ENCODE measurements at places on chromosomes 3 and 15.

DNA sequence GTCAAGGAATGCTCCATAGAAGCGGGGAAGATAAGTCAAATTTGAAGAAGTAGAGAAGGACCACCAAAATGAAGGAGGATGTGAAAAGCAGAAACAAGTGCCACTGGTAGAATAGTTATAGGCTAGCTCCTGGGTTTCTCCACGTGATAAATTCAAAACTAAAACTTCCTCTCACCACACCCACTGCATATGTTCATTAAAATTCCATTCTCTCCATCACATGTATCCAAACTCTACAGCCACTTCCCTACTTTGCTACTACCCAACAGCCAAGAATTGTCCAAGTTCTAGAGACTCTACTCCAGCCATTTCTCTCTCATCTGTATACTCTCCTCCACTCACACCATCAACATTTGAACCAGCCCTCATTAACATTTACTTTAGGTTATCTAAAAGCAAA lies 60.5 kb downstream of the COL8A1 start:
- DNase-seq, result no peak

DNA sequence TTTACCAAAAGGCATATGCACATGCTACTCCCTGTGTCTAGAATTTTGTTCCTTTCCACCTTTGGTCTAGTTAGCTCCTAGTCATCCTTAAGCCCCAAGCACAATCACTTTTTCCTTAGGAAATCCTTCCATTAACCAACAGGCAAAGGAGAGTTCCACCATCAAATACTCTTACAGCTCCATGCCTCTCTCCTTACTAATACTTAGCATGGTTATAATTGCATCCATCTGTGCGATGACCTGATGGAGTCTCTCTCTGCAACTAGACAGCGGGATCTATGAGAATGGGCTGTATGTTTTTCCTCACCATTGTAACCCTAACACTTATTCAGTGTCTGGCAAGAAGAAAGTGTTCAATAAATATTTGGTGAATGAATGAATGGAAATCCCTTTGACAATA lies 69.3 kb upstream of the SMAD3 start:
- DNase-seq, result no peak

GRCh38 chr3:196707566-196707965 lies 4.5 kb downstream of the CEP19 start:
- no peak for DNase-seq

DNA sequence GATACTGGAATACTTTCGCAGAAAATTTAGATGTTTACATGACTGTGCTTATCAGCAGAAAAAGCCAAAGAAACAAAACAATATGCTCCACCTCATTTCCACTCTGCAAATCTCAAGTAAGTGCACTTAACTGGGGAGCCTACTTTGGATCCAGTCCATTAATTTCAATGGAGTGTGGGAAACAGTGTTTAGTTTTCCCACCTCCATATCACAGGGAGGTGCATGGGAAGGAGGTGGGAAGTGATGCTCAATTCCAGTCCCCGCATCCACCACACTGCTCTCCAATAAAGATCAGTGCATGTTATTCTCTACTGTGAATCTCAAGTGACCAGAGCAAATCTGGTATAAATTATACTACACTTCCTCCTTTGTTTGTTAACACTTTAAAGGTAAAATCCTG lies 2.9 kb downstream of the NEDD4 start:
- peak; percentile 41 for DNase-seq

- DNase-seq, result no peak
These were observed 23.1 kb downstream of the STIMATE start for GRCh38 chr3:52874160-52874701.

DNA sequence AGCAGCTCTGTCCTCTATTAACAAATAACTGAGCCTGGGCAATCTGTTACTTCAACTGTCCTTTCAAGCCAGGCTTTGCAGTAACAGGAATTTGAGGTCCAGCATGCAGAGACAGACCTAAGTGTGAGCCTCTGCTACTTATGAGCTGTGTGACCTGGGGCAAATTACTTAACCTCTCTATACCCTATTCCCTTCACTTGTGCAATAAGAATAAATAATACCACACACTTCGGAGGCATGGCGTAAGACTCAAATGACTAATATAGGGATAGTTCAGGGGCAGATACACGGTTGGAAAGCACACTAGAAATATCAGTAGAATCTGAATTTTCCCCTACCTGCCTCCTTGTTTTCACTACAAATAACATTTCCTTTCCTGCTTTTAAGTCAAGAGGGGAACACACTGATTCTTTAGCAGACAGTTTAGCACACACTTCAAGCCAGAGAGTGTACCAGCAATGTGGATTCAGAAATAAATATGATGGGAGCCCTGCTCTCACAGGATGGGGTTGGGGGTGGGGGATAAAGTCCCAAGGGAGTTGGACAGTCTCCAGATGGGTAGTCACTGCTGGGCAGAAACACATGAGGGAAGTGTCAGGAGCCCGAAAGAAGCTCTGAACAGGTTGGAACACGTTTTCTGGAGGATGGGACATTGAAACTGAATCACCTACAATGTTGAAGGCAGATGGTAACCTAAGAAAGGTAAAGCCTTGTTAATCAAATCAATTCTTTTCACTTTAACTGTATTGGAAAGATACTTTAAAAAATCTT lies 61.8 kb upstream of the RBP1 start:
- no peak for DNase-seq

DNA sequence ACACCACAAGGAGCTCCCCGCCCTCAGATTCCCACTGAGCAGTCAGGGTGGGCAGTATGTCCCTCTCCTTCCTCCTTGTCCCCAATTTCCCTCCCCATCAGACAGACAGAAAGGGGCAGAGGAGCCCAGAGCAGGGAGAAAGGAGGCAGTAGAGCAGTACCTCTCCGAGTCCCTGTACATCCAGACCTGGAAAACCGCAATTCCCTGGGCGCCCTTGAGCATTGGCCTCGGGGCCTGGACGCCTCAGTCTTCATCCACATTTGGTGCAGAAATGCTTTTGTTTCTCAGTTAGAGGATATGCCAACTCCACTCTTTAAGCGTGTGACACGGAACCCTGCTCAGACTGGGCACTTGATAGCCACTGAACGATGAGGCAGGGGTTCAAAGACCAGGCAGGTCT lies 5.9 kb downstream of the ISG20 start:
- DNase-seq, result no peak

GRCh38 chr15:28107111-28107903 lies 8.2 kb upstream of the OCA2 start:
- DNase-seq, result no peak

- peak; percentile 92 for DNase-seq
These were observed 234.4 kb upstream of the TBL1XR1 start for GRCh38 chr3:177431525-177432176.

DNA sequence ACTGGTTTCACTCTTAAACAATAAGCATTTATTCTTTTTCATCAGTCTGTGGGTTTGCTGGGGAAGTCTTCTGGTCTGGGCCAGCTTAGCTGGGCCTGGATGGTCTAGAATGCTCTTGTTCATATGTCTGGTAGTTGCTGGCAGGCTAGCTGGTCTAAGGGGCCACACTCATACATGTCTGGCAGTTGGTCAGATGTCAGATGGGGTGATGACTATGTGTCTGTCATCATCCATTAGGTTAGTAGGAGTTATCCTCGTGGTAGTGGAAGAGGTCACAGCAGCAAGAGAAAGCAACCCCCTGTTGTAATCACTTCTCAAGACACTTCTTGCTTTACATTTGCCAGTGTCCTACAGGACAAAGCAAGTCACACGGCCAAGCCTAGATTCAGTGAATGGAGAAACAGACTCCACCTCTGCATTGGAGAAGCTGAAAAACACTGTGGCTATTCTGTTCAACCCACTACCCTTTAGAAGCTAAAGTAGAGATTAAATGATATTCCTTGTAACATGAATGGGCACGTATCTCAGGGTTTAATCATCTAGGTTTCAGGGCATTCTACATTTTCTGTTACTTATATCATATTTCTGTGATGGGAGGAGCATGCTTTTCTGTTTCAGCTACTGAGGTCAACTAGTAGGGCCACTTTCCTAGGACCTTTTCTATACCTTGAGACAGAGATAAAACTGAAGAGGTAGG lies 5.5 kb upstream of the ARID3B start:
- DNase-seq, result no peak

- no peak for DNase-seq
These were observed 7.0 kb downstream of the FGF7 start for GRCh38 chr15:49430046-49430445.

- DNase-seq, result no peak
These were observed 43.6 kb upstream of the CTSH start for GRCh38 chr15:78988361-78988911.

- DNase-seq, result no peak
These were observed 1.1 kb downstream of the BAHD1 start for GRCh38 chr15:40441565-40442531.

DNA sequence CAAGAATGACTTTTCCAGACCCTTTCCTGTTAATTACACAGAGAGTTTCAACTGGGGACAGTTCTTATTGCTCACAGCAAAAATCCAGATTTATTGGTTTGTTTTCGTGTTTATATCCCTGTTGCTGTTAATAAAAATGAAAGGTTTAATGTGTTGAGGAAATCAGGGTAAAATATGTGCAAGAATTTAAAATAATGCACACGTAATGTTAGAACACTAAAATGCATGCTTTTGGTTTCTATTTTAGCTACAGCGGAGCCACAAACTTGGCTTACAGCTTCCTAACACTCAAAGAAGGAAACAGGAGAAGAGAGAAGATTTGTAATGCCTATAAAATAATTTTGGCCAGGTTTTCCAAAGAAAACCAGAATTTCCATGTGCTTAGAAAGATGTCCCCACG lies 62.7 kb downstream of the CASR start:
- DNase-seq, result peak; percentile 39

DNA sequence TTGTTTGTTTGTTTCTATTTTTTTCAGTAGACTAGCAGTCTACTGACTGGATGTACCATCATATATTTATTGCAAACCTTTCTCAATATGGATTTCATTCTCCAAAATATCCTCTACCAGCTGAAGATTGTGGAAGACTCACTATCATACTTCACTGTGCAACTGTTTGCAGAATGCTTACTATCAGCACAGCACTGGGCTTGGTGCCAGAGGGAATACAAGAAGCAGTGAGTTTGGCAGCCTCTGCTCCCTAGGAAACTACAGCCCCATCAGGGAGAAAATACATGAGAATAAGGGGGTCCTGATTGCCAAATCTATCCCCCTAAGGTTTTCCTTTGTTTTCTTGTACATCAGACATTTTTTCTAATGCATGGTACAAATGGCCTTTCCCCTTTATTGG lies 27.5 kb downstream of the AQP9 start:
- peak; percentile 41 for DNase-seq

DNA sequence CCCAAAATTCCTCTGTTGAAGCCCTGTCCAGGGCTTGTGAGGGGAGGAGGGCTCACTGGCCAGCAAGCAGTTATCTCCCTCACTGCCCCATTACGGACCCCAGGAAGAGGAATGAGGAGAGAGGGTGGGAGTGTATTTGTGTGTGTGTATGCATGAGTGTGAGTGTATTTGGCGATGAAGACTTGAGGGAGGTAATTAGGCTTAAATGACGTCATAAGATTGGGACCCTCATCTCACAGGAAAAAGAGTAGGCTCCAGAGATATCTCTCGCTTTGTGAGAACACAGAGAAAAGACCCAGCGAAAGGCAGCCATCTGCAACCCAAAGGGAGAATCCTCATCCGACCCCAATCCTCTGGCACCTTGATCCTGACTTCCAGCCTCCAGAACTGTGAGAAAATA lies 32.2 kb downstream of the ADCY5 start:
- DNase-seq, result no peak

DNA sequence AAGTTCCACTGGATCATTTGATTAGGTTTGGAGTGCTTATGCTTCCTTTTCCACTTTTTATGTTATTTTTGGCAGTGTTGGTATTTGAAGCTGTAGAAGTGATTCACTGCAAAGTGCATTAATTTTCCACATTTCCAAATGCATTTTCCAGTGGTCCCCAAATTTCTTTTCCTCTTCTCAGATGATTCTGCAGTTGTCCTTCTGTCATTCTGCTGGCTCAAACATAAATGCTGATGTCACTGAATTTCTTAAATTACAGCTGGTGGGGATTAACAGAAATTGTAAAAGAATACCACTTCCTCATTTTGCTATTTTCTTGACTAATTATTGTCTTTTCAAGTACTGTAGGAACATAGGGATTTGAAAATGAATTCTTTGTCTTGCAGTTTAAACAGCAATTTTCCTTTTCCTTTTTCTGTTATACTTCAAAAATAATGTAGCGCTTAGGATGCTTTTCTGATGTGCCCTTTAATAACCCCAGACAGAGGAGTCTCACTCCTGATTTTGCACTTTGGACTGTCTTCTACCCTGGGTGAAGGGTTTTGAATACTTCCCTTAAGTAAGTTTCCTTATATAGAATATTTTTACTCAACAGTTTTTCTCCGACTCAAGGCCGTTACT lies 25.0 kb downstream of the MITF start:
- no peak for DNase-seq

- no peak for DNase-seq
These were observed 527.5 kb downstream of the NAALADL2 start for GRCh38 chr3:175386630-175387029.

GRCh38 chr3:67937498-67938118 lies 283.2 kb upstream of the SUCLG2 start:
- DNase-seq, result no peak

- no peak for DNase-seq
These were observed 51.1 kb downstream of the BDH1 start for GRCh38 chr3:197504641-197505121.

DNA sequence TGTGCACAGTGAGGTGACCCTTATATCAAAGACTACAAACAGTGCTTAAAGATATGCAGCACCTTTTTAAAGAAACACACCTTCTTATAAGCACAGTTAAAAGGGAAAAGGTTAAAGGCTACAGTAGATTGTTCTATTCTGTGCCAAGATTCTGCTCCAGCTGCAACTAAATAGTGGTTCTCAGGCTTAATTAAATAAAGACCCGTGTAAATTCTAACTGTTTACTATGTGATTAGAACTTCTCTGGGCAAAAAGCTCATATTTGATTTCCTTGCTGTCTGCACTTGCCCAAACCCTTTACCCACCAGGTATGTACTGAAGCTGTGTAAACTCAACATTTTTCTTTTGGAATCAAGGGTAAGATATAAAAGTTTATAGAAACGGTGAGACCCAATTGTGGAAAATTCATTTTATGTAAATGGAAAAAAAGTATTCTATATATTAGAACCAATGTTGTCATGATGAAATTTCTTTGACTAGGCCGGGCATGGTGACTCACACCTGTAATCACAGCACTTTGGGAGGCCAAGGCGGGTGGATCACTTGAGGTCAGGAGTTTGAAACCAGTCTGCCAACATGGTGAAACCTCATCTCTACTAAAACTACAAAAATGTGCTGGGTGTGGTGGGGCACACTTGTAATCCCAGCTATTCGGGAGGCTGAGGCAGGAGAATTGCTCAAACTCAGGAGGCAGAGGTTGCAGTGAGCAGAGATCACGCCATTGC lies 230.6 kb downstream of the MECOM start:
- DNase-seq, result no peak
